Activated T-helper 1 cell treated with anti-CD3 and anti-CD28 coated beads, Interleukin-2, amount 50 U/mL, for 16 hours (primary cell): ENCODE measurements at places on chromosomes 5 and 9.

GRCh38 chr5:133412661-133413060 lies 199.7 kb downstream of the FSTL4 start:
- no peak for DNase-seq

- DNase-seq, result no peak
Observed at GRCh38 chr9:134195558-134195957, 31.2 kb upstream of the RNU6ATAC start.

- no peak for DNase-seq
Observed at GRCh38 chr5:76040806-76041205, 42.4 kb upstream of the SV2C start.

GRCh38 chr9:32161720-32162119 lies 222.7 kb upstream of the ACO1 start:
- no peak for DNase-seq

DNA sequence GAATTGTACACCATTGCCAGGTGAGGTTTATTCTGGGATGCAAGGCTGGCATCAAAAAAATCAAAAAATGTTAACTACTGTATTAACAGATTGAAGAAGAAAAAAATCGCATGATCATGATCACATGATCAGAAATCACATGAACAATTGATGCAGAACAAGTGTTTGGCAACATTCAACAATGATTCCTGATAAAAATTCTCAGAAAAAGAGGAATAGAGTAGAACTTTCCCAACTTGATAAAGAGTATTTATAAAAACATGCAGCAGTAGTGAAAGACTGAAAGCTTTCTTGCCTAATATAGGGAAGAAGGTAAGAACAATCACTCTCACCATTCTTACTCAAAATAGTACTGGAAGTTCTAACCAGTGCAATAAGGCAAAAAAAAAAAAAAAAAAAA lies 16.4 kb downstream of the SLCO4C1 start:
- DNase-seq, result no peak

DNA sequence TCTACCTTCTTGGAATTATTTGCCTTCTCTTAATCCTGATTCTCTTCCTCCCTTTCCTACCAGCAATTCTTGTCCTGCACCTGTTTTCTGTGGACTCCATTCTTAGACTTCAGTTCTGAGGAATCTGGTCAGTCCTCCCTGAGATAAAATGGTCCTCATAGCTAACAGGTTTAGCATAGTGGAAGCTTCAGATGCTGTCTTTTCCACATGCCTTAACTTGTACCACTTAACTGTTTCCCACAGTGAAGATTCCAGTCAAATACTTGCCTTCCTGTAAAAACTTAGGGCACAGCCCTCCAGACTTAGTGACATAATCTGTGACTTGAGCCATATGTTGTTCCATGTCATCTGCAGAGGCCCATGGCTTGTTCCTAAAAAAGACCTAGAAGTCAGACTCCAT lies 261.3 kb downstream of the CWC27 start:
- no peak for DNase-seq

GRCh38 chr5:172156541-172156994 lies 31.5 kb downstream of the STK10 start:
- no peak for DNase-seq

DNA sequence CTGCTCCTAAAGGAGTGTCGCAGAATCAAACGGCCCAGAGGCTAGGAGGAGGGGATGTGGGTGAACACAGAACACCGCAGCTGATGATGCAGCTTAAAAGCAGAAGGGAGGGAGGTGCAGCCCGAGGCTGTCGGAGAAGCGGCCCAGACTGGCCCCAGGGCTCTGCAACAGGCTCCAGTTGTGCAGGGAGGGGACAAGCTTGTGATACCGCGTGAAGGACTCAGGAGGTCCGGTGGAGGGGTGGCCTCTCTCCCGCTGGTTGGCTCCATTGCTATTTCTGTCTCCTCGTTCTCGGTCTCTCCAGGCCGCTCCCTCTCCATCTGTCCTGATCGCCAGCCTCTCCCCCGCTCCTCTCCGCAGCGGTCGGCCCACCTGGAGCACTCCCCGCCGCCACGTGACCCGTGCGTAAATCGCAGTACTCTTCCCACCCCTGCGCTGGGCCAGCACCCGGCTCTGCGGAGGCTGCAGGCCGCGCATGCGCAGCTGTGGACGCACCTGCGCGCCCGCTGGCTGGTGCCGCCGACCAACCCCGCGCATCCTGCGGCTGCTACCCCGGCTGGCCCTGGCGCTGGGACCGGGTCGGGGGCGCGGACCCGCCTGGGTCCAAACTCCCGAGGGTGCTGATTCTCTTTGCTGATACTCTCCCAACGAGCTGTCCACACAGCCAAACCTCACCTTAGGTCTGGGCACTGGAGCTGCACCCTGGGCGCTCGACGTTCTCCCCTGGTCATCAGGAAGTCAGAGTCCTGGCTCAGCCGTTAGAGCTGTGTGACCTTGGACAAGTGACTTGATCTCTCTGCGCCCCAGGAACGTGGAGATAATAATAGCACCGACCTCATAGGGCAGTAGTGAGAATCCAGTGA lies 3.7 kb upstream of the STXBP1 start:
- peak; percentile 70 for DNase-seq

DNA sequence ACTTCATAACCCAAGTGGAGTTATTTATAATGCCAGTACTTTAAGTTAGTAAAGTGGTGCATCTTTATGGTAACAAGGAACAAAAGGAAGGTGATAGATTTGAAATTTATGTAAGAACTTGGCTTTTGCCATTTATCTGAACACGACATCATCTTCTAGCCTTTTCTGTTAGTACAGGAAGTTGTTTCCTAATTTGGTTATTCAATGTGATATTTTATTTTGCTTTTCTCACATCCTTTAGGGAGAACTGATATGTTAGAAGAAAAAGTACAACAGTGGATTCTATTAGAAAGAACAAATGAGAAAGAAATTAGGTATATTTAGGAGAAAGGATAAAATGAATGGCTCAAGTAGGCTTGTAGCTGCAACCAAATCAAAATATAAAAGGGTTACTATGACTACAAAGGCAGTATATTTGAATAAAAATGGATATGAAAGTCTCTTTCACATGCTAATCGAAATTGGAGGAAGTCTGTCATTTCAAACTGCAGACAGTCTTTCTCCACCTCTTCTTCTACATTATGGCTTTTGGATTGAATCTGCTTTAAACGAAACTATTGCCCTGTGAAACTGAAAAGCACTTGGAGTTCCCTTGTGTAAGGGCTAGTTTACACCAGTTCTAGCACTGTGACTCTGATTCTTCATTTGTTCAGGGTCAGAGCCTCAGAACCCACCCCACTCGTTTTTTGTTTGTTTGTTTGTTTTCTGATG lies 18.5 kb upstream of the SLC24A2 start:
- no peak for DNase-seq

DNA sequence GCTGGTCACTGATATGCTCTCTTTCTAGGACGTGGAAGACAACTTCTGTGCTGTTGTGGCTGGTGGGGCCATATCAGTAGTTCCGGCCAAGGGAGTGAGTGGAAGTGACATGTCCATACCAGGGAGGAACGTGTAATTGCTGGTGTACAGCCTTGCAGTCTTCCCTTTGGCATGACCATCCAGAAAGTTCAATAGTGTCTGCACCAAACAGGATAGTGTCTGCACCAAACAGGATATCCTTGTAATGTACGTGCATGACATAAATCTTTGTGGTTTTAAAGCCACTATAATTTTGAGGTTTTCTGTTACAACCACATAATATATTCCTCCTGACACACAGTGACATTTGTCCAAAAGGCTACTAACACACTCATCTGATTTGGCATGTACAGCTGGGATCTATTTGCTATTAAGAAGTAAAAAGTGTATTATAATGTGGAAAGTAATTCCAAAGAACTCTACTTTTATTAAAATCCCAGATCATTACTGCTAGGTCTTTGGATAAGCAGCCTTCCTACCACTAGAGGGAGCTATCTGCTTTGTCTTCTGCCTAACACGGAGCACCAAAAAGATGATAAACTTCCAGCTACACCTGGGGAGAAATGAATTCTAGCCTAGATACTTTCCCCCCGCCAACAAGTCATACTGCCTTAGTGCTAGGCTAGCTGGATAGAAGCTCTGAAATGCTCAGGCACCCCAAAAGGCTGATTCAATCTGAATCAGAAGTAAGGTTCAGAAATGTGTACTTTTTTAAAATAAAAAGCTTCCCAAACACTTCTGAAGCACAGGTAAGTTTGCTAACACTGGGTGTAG lies 52.7 kb downstream of the RNF145 start:
- DNase-seq, result no peak

GRCh38 chr9:87392086-87392485 lies 105.6 kb upstream of the DAPK1 start:
- DNase-seq, result no peak

DNA sequence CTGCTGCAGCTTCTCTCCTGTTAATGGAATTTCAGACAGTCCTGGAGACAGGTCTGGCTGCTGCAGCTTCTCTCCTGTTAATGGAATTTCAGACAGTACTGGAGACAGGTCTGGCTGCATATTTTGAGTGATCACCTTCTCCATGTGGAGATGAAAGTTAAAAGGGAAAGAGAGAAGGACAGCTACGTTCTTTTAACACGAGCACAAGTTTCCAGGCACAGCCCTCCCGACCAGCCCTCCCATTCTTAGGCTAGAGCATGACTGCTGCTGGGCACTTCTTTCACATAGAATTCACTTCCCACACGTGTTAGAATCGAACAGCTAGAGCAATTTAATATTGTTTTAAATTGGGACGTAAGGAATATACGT lies 133.3 kb upstream of the DMRT1 start:
- no peak for DNase-seq

DNA sequence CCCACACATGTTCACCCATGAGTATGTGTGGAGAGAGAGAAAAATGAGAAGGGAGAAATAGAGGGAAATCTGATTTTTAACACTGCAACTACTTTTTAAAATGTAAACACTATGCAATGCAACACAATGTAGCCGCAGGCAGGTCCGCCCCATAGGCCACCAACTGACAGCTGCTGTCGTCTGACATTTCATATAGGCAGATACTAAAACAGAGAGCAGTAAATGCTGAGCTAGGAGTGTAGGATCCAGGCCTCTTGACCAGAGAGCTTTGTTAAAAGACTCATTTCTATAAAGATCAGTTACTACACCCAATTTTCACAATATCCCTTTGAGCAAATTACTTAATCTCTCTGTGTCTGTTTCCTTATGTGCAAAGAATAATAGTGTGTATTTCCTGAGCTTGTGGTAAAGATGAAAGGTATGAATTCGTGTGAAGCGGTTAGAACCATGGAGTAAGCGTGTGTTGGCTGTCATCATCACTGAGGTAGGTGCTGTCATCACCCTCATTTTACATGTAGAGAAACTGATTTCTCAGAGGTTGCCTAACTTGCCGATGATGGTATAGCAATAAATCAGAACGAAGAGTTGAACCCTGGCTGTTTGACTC lies 55.2 kb upstream of the PDE8B start:
- DNase-seq, result no peak
